HFFc6 (cell line): ENCODE measurements at places on chromosomes 7 and 10. TPM values are rescaled to one million over a fixed set of nuclear protein-coding genes. Genes with fewer than 3 reads are reported as not detected.

Gene TMEM196
- not detected in 3 replicates for total RNA-seq

Gene ZNF365
- total RNA-seq = 10.2 and 11.2 TPM in 2 replicates

Gene SPDYE2
- 0.12 TPM in 1 of 3 replicates, not detected in the others for total RNA-seq

Gene KEL
- not detected in 2 replicates for total RNA-seq

Gene RBP3
- total RNA-seq = not detected in 3 replicates

Gene PILRA
- total RNA-seq = 0.32 TPM in 1 of 3 replicates, not detected in the others

Gene ARMC3
- total RNA-seq = not detected in 3 replicates

Gene TRIL
- not detected in 3 replicates for total RNA-seq

- no peak for DNase-seq
Observed at GRCh38 chr7:47153576-47153975, 428.3 kb downstream of the TNS3 start.

DNA sequence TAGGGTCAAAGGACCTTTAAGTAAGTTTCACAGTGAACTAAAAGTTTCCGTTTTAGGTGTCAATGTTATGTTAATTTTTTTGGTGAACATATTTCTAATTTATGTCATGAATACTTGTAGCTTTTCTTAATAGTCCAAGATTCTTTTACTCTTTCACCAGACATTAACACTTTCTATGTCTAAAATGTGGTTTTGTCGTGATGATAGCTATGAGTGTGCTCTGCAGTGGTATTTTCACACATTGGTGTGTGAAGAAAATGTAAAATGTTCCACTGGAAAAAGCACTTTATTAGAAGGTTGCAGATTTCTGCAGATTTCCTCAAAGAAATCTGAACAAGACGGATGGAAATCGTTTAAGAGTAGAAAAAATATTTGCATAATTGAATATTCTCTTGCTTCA, 561.0 kb upstream of the ANKRD30A start:
- DNase-seq = no peak

DNA sequence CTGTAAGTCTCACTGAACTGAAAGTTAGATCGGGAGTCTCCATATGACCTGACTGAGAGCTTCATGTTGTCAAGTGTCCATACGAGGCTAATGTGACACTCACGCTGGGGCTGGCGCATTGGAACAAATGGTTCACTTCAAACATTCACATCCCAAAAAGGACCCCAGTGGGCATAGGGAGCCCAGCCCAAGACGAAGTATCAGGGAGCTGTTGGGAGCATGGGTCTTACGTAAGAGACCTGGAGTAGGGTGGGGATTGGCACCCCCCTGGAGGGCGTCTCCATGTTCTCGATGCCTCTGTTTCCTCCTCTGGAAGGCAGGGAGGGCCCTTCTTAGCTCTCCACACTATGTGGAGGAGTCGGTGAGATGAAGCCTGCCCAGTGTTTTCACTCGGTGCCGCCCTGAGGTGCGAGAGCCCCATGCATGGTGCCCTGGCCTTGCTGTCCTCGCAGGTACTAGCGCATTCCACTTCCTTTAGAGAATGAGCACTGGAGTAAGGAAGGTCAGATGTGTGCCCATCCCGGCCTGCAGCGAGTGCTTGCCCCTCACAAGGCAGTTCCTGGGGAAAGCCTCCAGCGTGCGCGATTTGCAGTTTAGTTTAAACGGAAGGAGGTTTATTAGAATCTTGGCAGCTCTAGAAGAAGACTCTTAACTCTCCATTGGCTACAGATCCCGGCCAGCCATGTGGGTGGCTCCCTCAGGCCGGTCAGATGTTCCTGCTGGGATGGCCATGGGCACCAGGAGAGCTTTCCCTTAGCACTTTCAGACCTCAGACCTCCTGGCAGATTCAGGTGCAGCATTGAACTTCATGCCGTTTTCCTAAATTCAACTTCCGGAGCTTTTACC, 64.4 kb downstream of the PTPRE start:
- DNase-seq = no peak

DNA sequence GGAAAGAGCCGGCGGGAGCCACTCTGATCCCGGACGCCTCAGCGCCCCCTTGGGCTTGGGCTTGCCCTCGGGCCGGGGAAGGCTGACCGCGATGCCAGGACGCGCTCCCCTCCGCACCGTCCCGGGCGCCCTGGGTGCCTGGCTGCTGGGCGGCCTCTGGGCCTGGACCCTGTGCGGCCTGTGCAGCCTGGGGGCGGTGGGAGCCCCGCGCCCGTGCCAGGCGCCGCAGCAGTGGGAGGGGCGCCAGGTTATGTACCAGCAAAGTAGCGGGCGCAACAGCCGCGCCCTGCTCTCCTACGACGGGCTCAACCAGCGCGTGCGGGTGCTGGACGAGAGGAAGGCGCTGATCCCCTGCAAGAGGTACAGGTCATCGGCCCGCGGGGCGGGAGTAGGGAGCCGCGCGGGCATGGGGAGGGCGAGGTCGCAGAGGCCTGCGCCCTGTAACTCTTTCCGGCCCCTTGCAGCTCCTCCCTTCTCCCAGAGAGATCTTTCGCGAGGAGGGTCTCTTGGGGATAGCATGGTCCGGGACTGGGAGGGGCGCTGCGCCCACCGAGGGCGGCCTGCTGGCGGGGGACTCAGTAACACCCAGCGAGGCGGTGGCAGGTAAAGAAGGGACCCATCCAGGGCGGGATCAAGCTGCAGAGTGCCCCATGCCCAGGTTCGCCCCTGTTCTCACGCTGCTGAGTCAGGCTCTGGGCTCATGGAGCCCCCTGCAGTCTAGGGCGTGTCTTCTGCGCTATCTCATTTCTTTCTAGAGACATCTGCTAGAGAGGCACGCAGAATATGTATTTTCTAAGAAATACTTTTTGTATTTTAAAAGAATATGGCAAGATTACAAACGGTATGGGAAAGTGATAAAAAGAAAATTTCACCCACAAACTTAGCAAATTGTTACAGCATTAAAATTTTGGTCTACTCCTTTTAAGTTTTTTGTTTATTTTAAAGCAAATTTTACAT, 687 bp downstream of the EPDR1 start:
- DNase-seq = no peak
